ENCODE measurements at places on chromosomes 11 and 22.

DNA sequence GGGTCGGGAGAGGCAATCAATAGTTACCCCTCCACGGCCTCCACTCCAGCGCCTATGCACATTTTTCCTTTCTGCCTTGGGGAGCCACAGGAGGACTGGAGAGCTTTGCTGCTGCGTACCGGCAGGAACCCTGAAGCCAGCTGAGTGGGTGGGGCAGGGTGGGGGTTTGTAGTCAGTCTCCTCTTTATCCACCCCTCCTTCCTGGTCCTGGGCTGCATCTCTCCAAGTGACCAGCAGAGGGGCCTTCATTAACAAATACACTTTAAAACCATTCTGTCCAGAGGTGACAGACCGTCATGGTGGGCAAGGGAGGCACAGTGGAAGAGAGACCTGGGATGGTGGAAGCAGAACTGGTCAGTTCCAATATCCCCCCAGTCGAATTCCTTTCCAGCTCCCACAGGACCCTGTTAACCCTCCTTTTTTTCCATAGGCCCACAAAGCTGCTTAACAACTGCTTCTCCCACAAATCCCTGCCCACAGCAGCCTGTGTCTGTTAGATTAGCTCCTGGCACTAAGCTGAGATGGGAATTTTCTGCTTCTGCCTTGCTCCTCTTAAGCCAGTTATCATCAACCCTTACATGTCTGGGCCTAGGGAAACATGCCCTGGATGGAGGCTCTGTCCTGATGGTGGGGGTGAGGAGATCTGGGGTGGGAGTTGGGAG, 3.9 kb upstream of the ABCG4 start:
- no peak for DNase-seq

DNA sequence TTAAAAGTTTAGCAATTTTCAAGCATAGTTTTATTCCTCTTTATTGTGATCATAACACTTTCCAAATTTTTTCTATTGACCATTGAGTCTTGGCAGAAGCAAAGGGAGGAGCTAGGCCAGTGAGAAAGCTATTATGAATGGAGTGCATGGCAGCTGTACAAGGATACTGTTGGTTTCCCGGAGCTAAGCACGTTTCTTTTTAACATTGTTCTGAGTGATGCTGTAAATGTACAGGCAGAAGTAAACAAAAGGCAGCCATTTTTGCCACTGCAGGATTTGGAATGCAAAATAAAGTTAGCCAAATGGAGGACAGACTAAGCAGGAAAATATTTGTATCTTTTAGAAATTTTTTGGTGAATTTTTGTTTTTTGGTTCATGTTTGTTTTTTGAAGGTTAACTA, 16.2 kb downstream of the CBL start:
- no peak for DNase-seq

DNA sequence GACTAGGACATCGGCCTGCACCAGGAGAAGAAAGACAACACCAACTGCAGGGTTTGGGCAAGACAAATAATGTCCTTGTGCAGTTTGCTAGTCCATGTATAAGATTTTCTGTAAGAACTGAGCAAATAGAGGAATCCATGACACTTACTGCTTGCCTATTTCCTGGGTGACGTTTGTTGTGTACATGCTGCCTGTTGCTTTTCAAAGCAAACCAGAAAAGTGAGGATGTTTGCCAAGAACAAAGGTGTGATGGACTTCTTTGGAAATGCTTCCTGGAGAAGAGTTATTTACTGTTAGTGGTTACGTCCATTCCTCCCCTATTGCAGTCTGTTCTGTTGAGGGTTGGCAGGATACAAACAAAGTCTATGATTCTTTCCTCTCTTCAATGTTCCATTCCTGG, 126.5 kb downstream of the CASP12 start:
- DNase-seq, result no peak

DNA sequence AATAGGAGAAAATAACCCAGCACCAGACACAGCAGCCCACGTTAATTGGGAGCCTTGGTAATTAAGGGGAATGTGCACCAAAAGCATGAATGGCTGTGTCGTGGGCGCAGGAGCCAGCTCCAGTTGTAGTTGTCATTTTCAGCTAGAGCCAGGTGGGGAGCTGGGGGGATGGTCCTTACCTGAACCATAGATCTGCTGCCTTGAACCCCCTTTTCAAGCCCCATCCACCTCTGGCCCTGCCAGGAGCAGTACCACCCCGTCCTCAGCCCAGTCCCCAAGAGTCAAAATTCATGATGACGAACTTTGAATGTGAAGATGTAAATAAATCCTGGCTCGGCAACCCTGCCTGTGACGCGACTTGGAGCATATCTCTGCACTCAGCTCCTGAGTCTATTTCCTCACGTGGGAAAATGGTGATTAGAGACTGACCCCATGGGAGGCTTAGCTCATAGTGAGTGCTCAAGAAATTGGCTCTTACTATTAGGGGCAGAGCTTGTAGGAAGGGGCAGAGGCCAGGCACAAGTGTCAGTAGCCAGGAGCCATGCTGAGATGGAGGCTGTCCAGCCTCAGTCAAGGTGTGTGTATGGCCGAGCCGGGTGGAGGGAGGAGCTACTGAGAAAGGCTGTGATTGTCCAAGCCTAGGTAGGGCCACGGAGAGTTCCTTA, 794 bp upstream of the FXYD6 start:
- DNase-seq, result peak; percentile 62

- no peak for DNase-seq
Observed at GRCh38 chr11:29957431-29957830, 59.4 kb downstream of the KCNA4 start.

DNA sequence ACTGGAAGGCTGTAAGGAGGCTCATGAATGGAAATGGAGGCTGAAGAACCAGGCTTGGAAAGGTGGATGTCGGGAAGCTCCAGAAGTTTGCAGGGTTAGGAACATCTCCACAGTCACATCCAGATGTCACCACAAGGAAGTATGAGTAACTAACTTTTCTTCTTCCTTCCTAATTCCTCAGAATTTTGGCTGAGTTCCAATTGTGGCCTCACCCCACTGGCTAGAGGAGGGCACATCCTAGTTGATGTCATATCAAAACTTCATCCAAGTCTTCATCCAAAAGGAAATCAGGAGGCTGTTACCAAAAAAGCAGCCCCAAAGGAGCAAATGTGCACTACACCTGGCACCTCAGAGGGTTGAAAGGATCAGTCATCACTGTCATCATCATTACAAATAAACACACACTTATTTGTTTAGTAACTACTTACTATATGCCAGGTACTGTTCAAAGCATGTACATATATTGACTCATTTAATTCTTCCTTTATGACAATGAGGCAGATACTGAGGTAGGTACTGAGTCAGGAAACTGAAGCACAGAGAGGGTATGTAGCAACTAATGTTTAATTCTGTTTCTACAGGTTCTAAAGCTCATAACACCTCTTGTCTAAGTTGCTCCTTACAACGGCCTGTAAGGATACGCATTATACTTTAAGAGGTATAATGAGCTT, 7.3 kb upstream of the PTPN5 start:
- no peak for DNase-seq

DNA sequence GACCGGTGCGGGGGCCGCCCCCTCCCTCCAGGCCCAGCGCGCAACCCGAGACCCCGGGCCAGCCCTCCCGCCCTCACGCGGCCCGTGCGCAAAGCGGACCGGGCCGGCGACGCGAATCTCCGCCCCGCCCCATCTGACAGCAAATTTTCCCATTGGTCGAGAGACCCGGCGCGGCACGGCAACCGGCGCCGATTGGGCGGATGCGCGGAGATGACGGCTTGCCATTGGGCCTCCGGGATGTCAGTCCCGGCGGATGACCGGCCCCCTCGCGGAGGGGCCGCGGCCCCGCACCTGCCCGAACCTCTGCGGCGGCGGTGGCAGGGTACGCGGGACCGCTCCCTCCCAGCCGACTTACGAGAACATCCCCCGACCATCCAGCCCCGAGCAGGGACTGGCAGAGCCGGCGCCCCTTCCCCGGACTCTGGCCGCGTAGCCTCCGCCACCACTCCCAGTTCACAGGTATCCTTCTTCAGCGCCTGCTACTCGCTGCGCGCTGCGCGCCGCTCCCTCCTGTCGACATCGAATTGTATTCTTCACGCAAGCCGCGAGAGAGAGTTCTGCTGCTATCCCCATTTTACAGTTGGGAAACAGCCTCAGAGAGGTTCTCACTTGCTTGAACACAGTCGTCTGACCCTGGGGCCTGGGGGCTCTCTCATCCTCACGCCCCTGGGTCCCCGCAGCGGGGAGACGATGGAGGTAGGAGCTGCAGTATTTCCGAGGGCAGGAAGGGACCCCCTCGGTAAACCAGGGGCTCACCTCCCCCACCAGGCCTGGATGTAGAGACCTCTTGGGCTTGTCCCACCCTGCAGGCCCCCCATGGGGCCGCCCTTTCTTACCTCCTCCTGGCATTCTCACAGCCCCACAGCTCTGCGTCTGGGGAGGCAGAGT, at the start of gene ARVCF:
ARVCF (minus strand) TSS at position 90 of the 888 bp plus-strand sequence. CDS start 26,029 bp downstream, outside the sequence.
- peak; percentile 91 for DNase-seq

DNA sequence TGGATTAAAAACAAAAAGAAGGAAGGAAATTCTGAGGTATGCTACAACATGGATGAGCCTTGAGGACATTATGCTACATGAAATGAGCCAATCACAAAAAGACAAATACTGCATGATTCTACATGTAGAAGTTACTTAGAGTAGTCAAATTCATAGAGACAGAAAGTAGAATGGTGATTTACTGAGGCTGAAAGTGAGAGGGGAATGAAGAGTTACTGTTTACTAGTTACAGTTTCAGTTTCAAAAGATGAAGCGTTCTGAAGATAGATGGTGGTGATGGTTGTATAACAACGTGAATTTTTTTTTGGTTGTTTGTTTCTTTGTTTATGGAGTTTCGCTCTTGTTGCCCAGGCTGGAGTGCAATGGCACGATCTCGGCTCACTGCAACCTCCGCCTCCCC, 9.5 kb downstream of the OR5P2 start:
- no peak for DNase-seq

DNA sequence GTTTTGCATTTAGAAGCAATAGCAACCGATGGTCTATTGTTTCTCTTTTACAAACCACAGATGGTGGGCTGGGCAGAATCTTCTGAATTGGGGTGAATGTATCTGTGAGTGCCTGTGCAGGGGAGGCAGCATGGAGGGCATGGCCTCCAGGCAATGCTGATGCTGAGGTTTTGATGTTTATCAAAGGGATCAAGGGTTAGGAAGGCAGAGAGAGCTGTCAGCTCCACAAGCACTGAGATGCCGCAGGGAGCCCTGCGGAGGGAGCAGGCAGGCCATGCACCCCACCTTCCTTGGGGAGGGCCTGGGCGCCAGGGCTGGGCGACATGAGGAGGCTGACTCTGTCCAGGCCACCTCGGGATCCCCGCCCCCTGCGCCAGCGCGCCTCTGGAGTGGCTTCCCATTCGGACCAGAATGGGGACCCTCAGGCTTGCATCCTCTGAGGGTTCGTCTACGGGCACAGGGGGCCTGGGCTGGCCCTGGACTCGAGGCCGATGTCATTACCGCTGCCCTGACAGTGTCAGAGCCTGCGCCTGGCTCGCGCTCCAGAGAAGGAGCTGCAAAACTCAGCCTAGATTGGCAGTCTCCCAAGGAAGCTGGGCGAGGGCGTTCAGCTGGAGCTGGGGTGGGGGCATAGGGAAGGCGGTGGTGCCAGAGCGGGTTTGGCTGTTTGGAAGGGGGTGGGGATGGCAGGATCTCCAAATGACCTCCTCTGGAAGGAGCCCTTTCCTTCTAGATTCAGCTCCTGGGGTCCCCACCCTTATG, 13.9 kb upstream of the TH start:
- DNase-seq, result no peak

- DNase-seq, result no peak
Observed at GRCh38 chr11:14380125-14380936, 21.3 kb upstream of the RRAS2 start.

- DNase-seq, result no peak
Observed at GRCh38 chr11:92826136-92826535, 143.3 kb upstream of the MTNR1B start.

DNA sequence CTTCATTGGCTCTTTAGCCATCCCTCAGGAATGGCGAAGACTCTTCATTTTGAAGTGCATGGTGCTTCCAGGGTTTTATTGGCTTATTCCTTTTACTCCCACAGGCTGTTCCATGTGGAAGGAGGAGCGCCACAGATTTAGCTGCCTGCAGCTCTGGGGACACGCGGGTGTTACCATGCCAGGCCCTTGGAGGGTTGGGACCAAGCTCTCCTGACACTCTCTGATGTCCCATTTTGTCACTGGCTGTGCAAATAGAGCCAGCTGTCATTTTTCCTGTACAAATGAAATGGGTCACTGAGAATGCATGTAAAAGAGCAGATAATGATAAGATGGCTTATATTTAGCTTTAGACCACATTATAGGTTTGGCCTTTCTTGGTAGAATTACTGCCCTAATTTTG, 9.2 kb downstream of the THYN1 start:
- no peak for DNase-seq

DNA sequence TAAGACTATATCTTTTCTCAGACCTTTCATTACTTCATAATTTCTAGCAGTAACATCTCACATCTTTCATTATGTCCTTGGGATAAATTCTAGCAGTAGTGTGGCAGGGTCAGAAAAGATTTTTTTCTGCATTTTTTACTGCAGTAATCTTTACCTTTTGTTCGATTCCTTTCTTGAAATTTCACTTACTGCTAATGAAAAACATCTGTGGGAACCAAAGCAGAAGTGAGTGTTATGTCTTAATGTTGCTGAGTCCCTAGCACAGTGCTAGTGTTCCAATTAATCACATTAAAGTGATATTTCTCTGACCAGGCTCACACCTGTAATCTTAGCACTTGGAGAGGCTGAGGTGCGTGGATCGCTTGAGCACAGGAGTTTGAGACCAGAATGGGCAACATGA, 123.6 kb downstream of the EHF start:
- no peak for DNase-seq

DNA sequence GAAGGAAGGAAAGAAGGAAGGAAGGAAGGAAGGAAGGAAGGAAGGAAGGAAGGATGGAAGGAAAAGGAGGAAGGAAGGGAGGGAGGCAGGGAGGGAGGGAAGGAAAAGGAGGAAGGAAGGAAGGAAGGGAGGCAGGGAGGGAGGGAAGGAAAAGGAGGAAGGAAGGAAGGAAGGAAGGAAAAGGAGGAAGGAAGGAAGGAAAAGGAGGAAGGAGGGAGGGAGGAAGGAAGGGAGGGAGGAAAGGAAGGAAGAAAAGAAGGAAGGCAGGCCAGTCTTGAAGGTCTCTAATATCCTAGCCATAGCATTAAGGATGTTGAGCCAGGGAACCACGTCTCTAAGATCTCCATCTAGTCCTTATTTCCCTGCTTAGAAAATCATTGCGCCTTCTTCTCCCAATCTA, 78.8 kb downstream of the TMPRSS5 start:
- DNase-seq, result no peak

- DNase-seq, result no peak
Observed at GRCh38 chr11:1780700-1781592, 17.2 kb upstream of the CTSD start.

DNA sequence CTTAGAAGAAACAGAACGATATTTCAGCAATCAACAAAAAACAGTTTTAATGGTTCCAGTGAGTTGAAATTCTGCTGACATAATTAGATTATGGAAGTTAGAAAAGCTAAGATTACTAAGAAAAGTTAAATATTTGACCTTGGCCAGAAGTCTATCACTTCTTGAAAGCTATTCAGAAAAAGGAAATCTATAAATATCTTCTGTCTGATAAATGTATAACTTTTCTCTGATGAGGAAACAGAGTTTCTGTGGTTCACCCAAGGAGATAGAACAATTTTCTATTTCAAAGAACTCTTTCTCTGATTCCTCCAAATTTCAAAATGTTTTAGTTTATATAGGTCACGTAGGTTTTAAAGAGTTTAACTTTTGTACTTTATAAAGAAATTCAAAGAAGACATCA, 438.4 kb upstream of the CHORDC1 start:
- no peak for DNase-seq

- no peak for DNase-seq
Observed at GRCh38 chr22:39777716-39778454, 115.7 kb downstream of the ENTHD1 start.

GRCh38 chr11:60367009-60367408, 11.3 kb upstream of the MS4A7 start:
- DNase-seq, result no peak

Data from left forelimb (tissue), 1 donor.